ENCODE measurements at places on chromosomes 12 and 14. TPM values are rescaled to one million over a fixed set of nuclear protein-coding genes. Genes with fewer than 3 reads are reported as not detected.

DNA sequence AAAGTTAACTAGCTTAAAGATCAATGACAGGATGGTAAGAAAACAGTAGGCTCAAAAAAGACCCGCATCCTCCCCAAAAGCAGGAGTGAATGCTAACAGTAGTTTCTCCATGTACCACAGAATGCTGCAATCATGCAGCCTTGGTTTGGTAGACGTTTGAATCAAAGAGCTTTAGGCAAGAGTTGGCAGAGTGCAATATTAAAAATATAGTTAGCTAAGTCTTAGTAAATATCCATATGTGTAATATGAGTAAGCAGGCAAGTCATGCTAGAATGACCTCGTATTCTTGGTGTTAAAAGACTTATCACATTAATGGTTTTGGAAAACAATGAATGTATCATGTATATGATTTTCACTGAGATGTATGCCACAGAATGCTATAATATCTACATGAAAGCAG is 18.8 kb upstream of the KLRF1 start:
- H3K4me1 ChIP-seq = no peaks in the 10 kb centered on the region
- H3K4me3 ChIP-seq = no peak overlapping the region
- H3K27ac ChIP-seq = no peak overlapping the region
- DNase-seq = no peak

- H3K36me3 ChIP-seq = no peaks in the 10 kb centered on the region
- H3K4me1 ChIP-seq = no peaks in the 10 kb centered on the region
- no peaks in the 10 kb centered on the region for H3K27me3 ChIP-seq
- DNase-seq = no peak
These were observed 36.4 kb upstream of the NR1H4 start for GRCh38 chr12:100437038-100437841.

DNA sequence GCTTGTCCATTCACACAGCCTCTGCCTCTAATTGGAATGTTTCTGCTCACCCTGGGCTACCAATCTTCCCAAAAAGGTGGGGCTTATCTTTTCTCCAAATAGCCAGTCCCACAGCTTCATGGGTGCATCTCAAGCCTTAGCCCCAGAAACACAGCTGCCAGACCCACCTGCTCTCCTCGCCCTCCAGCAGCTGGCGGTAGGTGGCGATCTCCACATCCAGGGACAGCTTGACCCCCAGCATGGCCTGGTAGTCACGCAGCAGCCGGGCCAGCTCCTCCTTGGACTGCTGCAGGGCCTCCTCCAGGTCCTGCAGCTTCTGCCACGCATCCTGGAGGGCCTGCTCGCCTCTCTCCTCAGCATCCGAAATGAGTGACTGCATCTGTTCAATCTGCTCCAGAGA is 11.1 kb downstream of the KRT77 start:
- H3K4me1 ChIP-seq = no peaks in the 10 kb centered on the region
- no peak overlapping the region for H3K4me3 ChIP-seq
- H3K27me3 ChIP-seq = peaks cover 12% of the 10 kb centered on the region
- no peak for DNase-seq
- H3K27ac ChIP-seq = no peak overlapping the region

DNA sequence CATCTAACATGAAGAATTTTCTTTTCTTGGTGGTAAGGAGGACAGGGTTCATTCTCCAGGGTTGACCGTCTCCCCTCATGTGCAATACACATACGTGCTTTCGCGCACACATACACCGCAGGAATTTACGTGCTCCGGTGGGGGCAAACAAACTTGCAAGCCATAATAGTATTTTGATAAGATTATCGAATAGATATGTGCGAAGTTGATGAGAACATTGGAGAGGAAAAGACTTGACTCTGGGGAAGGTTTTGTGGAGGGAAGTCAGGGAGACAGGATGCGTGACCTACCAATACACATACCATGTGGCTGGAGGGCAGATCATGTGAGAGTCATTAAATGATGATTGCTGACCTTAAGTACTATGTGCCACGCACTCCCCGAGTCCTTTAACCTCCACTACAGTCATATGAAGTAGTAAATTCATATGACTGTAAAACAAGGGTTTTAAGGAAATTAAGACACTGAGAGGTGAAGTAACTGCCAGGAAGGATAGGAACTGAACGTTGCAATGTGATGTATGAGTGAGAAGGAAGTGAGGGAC is 921 bp downstream of the RAD51B start:
- peaks cover 4% of the 10 kb centered on the region for H3K4me1 ChIP-seq
- H3K4me3 ChIP-seq = peak overlapping the region; percentile 80
- no peaks in the 10 kb centered on the region for H3K27me3 ChIP-seq
- no peak overlapping the region for H3K27ac ChIP-seq
- no peak for DNase-seq

- no peak overlapping the region for H3K4me3 ChIP-seq
- no peak overlapping the region for H3K27ac ChIP-seq
- no peak for DNase-seq
- no peaks in the 10 kb centered on the region for H3K36me3 ChIP-seq
These were observed 8.0 kb upstream of the CPNE6 start for GRCh38 chr14:24063263-24063836.

The SPX gene
- 1.0 TPM for total RNA-seq

The PLXNC1 gene
- total RNA-seq = 8.2 TPM

Data from breast epithelium (tissue), 4 donors.